ENCODE measurements at places on chromosomes 7 and 10.
A peak's percentile ranks its signal among the peaks of the same experiment; 100 is the strongest.

DNA sequence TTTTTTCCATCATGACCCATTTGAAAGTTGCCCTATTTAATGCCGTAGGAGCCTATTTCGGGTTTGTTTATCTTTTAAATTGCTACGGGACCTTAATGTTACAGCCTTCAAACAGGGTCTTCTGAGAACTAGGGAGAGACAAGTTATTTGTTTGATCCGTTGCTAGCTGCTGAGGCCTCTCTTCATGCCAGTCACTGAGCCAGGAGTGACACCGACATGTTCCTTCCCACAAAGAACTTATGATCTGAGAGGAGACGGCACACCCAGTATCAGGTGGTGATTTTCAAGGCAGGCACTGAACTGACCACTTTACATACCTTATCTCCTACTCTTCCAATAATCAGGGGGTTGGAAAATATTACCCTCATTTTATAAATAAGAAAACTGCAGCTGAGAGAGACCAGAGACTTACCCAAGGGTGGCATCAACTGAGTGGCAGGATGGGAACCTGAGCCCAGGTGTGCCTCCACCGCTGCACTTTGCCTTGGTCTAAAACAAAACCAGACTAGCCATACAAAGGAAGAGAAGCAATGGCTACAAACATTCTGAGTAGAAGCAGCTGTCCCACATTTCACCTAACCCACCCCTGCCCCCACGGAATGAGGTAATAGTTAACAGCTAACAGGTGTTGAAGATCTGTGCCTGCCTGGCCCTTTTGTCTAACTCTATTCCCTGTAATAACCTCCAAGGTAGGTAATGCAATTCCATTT is 40.5 kb downstream of the PPP1R3C start:
- no peak overlapping the region for H3K27ac ChIP-seq
- H3K4me3 ChIP-seq = no peak overlapping the region
- peaks cover 20% of the 10 kb centered on the region for H3K27me3 ChIP-seq
- no peaks in the 10 kb centered on the region for H3K36me3 ChIP-seq
- no peaks in the 10 kb centered on the region for H3K4me1 ChIP-seq

- H3K4me1 ChIP-seq = peaks cover 7% of the 10 kb centered on the region
- H3K27me3 ChIP-seq = peaks cover 4% of the 10 kb centered on the region
- no peak overlapping the region for H3K27ac ChIP-seq
- no peaks in the 10 kb centered on the region for H3K36me3 ChIP-seq
- no peak overlapping the region for H3K4me3 ChIP-seq
- DNase-seq = no peak
Observed at GRCh38 chr10:86666538-86666937, 1.8 kb upstream of the LDB3 start.

DNA sequence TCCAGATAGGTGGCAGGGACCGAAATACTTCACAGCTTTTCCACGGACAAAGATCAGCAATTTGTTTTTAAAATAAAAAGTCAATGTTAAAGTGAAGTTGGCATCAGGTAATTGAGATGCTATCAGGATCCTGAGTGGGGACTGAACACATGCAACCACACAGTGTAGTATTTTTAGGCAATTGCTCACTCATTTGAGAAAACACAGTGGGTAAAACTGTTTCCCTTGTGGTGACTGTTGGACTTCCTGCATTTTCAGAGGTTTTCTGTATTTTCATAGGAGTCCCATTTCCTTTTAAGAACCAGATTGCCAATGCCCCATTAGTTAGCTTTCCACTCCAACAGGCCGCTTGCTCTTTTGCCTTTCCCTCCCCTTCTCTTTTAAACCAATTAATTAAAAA is 159.5 kb upstream of the ZNF32 start:
- no peaks in the 10 kb centered on the region for H3K36me3 ChIP-seq
- H3K4me1 ChIP-seq = peaks cover 5% of the 10 kb centered on the region
- no peak overlapping the region for H3K27ac ChIP-seq
- no peaks in the 10 kb centered on the region for H3K27me3 ChIP-seq

GRCh38 chr7:75575488-75576121 is 83.5 kb downstream of the SPDYE5 start:
- peaks cover 5% of the 10 kb centered on the region for H3K36me3 ChIP-seq
- H3K27me3 ChIP-seq = no peaks in the 10 kb centered on the region
- peaks cover 1% of the 10 kb centered on the region for H3K4me1 ChIP-seq
- H3K4me3 ChIP-seq = no peak overlapping the region

DNA sequence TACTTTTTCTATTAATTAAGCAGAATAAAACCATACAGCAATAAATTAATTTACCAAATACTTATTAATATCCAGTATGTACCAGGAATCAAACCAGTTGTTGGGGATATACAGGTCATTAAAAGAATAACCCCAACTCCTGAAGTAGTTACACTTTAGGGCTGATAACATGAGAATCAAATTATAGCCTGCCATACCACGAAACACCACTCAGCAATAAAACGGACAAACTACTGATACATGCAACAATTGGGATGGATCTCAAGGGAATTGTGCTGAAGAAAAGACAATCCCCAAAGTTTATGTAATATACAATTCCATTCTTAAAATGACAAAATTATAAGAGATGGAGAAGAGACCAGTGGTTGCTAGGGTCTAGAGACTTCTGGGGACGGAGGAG is 22.7 kb downstream of the MCMBP start:
- H3K4me3 ChIP-seq = no peak overlapping the region
- DNase-seq = no peak
- H3K36me3 ChIP-seq = peaks cover 72% of the 10 kb centered on the region
- H3K27ac ChIP-seq = no peak overlapping the region
- peaks cover 9% of the 10 kb centered on the region for H3K4me1 ChIP-seq

GRCh38 chr10:90675621-90676020 is 182.2 kb downstream of the HTR7 start:
- H3K27ac ChIP-seq = no peak overlapping the region
- H3K4me1 ChIP-seq = no peaks in the 10 kb centered on the region
- no peak overlapping the region for H3K4me3 ChIP-seq

GRCh38 chr10:119425102-119425880 is 117.2 kb downstream of the RGS10 start:
- no peak overlapping the region for H3K27ac ChIP-seq
- no peak overlapping the region for H3K4me3 ChIP-seq
- peaks cover 2% of the 10 kb centered on the region for H3K4me1 ChIP-seq

DNA sequence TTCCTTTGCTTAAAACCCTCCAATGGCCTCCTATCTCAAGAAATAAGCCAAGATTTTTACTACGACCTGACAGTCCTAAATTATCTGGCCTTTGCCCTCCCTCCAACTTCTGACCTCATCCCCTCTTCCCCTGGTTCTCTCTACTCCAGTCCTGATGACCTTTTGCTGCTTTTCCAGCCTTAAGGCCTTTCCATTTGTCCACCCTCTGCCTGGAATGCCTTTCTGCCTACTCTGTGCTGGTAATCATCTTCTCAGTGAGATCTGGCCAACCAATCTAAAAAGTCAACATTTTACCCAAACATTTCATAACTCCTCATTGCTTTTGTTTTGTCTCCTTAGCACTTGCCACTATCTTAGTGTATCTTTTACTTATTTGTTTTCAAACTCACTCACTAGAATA is 75.7 kb downstream of the VPS41 start:
- no peak overlapping the region for H3K4me3 ChIP-seq
- peaks cover 25% of the 10 kb centered on the region for H3K4me1 ChIP-seq
- H3K27ac ChIP-seq = no peak overlapping the region
- no peaks in the 10 kb centered on the region for H3K27me3 ChIP-seq

- peaks cover 14% of the 10 kb centered on the region for H3K27me3 ChIP-seq
- H3K4me3 ChIP-seq = no peak overlapping the region
- no peak overlapping the region for H3K27ac ChIP-seq
- no peaks in the 10 kb centered on the region for H3K36me3 ChIP-seq
Observed at GRCh38 chr10:103811463-103811862, 43.9 kb downstream of the SH3PXD2A start.

GRCh38 chr10:76080991-76081390 is 649.6 kb downstream of the LRMDA start:
- H3K36me3 ChIP-seq = no peaks in the 10 kb centered on the region
- H3K27ac ChIP-seq = no peak overlapping the region
- DNase-seq = no peak
- H3K4me1 ChIP-seq = no peaks in the 10 kb centered on the region

DNA sequence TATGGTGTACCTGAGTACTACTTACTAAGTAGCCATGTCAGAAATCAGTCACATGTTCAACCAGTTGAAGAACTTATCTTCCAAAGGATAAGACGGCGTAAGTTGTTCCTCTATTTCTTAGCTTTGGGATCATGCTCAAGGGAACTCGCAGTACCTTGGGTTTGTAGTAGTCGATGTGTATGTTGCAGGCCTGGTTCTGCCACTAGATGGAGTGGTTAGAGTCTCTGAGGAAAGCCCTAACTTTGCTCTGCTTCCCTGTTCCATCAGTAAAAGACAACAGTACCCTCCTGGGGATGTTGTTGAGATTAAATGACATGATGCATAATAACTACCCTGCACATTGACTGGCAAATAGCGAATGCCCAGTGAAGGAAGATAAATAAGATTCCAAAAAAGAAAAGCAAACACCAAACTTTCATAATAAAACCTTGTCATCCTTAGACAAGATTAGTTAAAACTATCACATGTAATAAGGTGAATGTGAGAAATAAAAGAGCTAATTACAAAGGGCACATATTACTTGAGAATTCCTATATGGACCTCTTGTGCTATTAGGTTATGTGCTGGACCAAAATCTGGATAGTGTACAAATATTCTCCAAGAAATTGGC is 165.9 kb downstream of the ABCA13 start:
- no peaks in the 10 kb centered on the region for H3K4me1 ChIP-seq
- no peaks in the 10 kb centered on the region for H3K36me3 ChIP-seq
- no peak overlapping the region for H3K4me3 ChIP-seq
- H3K27ac ChIP-seq = no peak overlapping the region
- no peak for DNase-seq

DNA sequence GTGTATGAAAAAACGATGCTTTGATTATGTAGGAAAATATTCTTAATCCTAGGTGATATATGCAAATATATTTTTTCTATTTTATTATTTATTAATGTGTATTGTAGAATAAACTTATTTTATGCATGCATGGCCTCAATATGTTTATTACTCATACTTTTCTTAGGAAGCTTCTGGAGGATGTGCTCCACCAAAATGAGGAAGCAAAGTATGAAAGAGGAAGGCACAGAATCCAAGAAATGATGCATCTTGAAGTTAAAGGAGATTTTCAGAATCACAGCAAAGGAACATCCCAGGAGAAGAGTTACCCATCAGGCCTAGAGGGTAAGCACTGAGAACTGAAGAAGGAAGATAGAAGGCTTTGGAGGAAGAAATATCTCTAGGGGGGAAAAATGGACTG is 35.0 kb upstream of the MRPS16 start:
- H3K4me3 ChIP-seq = no peak overlapping the region
- DNase-seq = no peak
- no peaks in the 10 kb centered on the region for H3K27me3 ChIP-seq
- H3K36me3 ChIP-seq = peaks cover 3% of the 10 kb centered on the region
- H3K27ac ChIP-seq = no peak overlapping the region
- H3K4me1 ChIP-seq = no peaks in the 10 kb centered on the region

- no peak overlapping the region for H3K4me3 ChIP-seq
- DNase-seq = no peak
- peaks cover 10% of the 10 kb centered on the region for H3K27me3 ChIP-seq
- H3K36me3 ChIP-seq = no peaks in the 10 kb centered on the region
- H3K4me1 ChIP-seq = peaks cover 16% of the 10 kb centered on the region
Observed at GRCh38 chr10:132920101-132920925, 22.1 kb downstream of the CFAP46 start.

DNA sequence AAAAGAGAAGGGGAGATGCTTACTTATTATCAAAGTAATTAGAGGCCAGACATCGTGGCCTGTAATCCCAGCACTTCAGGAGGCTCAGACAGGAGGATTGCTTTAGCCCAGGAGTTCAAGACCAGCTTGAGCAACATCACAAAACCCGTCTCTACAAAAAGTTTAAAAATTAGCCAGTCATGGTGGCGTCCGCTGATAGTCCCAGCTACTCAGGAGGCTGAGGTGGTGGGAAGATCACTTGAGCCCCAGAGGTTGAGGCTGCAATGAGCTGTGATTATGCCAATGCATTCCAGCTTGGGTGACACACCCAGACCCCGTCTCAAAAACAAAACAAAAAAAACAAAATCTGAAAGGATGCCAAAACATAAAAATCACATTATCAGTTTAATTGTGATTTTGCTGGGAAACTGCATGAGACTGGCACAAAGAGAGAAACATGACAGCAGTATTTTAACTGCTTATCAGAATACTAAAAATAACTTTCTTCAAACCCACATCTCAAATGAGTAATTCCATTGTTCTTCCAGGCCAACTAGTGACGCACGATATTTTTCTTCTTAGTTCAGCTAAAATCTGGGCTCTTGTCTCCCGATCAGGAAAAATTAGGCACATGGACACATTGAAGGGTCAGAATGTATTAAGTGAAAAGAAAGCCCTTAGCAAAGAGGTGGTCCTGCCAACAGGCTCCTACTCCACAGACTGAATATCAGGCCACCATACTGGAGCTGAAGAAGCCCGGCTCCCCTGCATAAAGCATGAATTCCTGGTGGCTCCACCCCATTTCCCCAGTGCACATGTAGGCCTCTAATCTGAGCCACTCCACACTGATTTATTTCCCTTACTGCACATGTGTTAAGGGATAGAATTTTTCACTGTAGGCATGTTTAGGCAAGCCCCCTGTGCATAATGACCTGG is 9.6 kb upstream of the CCM2 start:
- peaks cover 11% of the 10 kb centered on the region for H3K36me3 ChIP-seq
- H3K27me3 ChIP-seq = no peaks in the 10 kb centered on the region
- no peak overlapping the region for H3K27ac ChIP-seq

DNA sequence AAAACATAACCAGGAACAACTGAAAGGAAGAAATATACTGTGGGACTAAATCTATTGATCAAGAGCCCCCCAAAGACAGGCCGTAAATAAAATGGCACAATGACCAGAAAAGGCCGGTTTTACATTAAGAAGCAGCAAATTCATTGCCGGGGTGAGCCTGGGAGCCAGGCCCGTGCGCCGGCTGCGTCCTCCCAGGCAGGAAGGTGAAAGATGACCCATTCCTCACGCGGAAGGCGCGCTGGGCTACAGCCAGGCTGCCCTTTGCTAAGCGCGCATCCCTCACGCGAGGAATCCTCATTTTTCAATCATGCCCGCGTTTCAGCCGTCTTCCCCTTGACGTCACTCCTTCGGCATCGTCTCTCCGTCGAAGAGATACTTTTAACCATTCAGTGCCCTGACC is 47.6 kb upstream of the MGMT start:
- H3K4me3 ChIP-seq = no peak overlapping the region
- no peak for DNase-seq
- no peaks in the 10 kb centered on the region for H3K4me1 ChIP-seq
- peaks cover 3% of the 10 kb centered on the region for H3K27me3 ChIP-seq
- no peaks in the 10 kb centered on the region for H3K36me3 ChIP-seq
- H3K27ac ChIP-seq = no peak overlapping the region

GRCh38 chr7:129615018-129615417 is 3.5 kb downstream of the NRF1 start:
- H3K27ac ChIP-seq = peak overlapping the region; percentile 35
- DNase-seq = no peak
- H3K36me3 ChIP-seq = peaks cover 9% of the 10 kb centered on the region
- no peaks in the 10 kb centered on the region for H3K27me3 ChIP-seq
- H3K4me1 ChIP-seq = peaks cover 67% of the 10 kb centered on the region
- H3K4me3 ChIP-seq = peak overlapping the region; percentile 45

GRCh38 chr10:73836427-73836980 is 25.1 kb upstream of the NDST2 start:
- peaks cover 45% of the 10 kb centered on the region for H3K36me3 ChIP-seq
- no peak for DNase-seq
- H3K27me3 ChIP-seq = no peaks in the 10 kb centered on the region

- H3K4me3 ChIP-seq = no peak overlapping the region
- no peak for DNase-seq
- H3K27ac ChIP-seq = no peak overlapping the region
- peaks cover 40% of the 10 kb centered on the region for H3K27me3 ChIP-seq
- no peaks in the 10 kb centered on the region for H3K4me1 ChIP-seq
Observed at GRCh38 chr7:26040085-26040484, 111.9 kb upstream of the NFE2L3 start.
